ENCODE measurements at places on chromosomes 4 and X.

GRCh38 chr4:78937837-78938236 is 1.4 kb downstream of the PAQR3 start:
- peak; percentile 45 for DNase-seq

GRCh38 chrX:154660541-154660940 is 7.2 kb upstream of the CTAG2 start:
- no peak for DNase-seq

DNA sequence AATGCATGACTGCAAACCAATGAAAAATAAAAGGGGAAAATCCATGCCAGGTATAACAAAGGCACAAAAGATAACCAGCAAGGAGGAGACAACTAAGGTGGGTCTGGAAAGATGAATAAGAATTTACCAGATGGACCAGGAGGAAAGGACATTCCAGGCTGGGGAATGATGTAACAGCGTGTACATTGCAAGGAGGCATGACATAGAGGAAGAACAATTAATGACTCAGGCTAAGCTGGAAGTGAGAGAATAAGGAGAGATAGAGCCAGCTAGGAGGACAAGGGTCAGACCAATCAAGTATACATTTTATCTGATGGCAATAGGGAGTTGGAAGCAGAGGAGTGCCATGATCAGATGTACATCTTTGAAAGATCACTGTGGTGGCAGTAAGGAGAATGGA is 57.0 kb downstream of the MTMR8 start:
- DNase-seq: no peak

GRCh38 chrX:140163371-140164159 is 198.2 kb upstream of the CXorf66 start:
- no peak for DNase-seq

DNA sequence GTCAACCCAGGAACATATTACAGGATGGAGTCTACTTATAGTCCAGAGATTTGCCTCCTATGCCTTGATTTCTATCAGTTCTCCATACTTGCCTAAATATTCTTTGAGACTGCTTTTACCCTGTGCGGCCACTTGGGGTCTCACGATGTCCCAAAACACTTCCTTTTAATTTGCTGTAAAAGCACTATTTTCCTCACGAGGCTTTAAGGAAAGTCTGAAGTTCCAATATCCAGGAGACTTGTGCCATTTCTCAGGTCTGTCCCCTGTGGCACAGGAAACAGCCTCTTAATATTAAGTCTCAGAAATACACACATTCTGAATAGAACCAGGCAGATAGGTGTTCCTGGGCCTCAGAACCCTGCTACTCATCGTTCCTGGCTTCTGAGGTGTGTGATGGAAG is 142.9 kb downstream of the TMEM164 start:
- peak; percentile 51 for DNase-seq

- DNase-seq: peak; percentile 58
Measured at GRCh38 chr4:158775091-158775651, 6.3 kb downstream of the FNIP2 start.

DNA sequence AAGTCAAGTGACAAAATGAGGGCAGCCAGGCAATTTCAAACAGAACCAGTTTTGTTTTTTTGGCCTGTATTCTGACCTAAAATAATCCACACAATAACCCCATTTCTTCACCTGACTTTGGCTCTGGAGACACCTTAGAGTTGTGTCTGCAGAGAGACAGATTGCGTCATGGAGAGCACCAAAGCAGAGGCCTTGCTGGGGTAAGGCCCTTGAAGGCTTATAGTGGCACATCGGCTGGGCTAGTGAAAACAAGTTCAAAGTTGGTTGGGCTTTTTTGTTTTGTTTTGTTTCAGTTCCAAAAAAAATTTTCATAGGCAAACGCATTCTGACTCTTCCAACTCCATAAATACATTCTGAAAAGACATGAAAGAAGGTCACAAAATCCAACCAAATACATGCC is 34.4 kb downstream of the PARM1 start:
- no peak for DNase-seq

GRCh38 chrX:19627081-19627480 is 111.8 kb upstream of the MAP3K15 start:
- DNase-seq: no peak

DNA sequence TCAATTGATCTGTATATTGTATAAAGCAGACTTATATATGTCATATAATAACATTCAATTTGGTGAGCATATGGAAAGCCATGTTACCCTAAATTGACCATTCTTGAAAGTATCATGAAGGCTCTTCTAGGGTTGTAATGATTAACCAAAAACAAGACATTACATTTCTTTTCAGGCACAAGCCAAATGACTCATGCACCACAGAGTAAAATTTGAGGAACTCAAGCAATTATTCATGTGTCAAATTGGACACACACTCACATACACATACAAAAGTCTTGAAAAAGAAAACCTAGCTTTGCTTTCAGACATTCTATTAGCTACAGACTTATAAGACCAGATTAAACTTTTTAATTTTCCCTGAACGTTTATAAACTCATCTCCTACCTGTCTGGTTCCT is 146.5 kb upstream of the PCDH18 start:
- DNase-seq: peak; percentile 46

DNA sequence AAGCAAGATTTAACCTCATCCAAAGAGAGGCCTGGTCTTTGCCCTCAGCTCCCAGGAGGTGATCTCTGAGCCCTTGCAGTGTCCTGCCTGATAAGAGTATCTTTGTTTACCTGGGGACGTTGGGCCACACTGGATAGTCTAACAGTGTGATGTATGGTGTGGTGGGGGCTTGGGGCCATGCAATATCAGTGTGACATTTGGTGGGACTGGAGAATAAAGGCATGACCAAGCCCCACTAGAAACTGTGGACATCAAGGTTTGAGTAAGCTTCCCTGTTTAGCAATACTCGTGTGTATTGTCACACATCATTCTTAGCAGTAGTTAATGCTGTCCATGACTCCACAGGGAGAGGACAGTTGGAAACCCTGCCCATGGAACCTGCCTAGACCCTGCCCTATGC is 34.4 kb downstream of the BBS12 start:
- DNase-seq: no peak

DNA sequence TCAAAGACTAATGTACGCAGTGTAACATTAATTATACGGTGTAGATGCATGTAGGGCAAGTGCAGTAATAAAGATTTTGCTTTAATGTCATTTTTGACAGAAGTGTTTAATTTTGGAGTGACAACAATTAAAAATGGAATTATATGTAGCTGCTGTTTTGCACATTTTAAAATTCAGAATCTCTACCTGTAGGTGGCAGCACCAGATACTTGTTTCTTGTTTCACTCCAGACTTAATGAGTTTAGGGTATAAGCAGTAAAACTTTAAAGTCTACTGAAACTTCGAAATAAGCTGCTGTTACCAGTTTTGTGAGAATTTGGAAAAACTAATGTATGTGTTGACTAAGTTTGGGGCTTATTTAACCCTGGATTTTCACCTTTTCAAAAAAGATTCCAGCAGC is 144.9 kb downstream of the POLA1 start:
- DNase-seq: peak; percentile 41
